ENCODE measurements at places on chromosomes 16 and 17.

GRCh38 chr17:33016920-33017319 lies 25.3 kb downstream of the SPACA3 start:
- DNase-seq, result no peak
- no peak overlapping the region for H3K4me3 ChIP-seq
- no peaks in the 10 kb centered on the region for H3K36me3 ChIP-seq
- H3K4me1 ChIP-seq, result no peaks in the 10 kb centered on the region
- peaks cover 42% of the 10 kb centered on the region for H3K27me3 ChIP-seq

GRCh38 chr17:13222975-13223374 lies 205.1 kb upstream of the ELAC2 start:
- no peak overlapping the region for H3K27ac ChIP-seq
- no peak overlapping the region for H3K4me3 ChIP-seq
- DNase-seq, result no peak
- peaks cover 20% of the 10 kb centered on the region for H3K27me3 ChIP-seq

DNA sequence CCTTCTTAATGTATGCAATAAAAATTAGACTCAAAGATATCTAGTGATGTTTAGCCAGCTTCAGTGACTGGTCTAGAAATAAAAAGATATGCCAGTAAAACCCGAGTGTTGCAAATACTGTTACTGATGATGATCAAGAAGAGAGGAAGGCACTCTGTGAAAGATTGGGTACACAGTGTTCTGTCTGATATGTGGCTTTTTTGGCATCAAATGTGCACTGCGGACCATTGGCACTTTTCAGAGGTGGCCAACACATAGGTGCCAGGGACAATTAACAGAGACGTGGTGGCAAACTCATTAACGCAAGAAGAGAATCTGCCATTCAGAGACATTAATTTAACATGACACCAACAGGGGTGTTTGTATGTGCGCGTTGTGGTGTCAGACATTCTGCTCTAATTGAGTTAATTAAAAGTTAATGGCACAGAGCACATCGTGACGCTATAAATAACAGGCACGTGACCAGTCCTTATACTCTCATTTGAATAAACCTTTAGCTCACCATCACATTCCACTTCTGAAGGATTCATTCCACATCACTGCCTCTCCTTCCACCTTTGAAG lies 549.3 kb upstream of the HSBP1 start:
- no peak for DNase-seq
- H3K27ac ChIP-seq, result no peak overlapping the region
- H3K27me3 ChIP-seq, result no peaks in the 10 kb centered on the region
- H3K4me3 ChIP-seq, result no peak overlapping the region
- no peaks in the 10 kb centered on the region for H3K4me1 ChIP-seq

- no peaks in the 10 kb centered on the region for H3K27me3 ChIP-seq
- DNase-seq, result peak; percentile 74
- peak within 1 kb of the TSS; percentile 74 for H3K27ac ChIP-seq
- H3K36me3 ChIP-seq, result peaks cover 1% of the 10 kb centered on the region
- peaks cover 26% of the 10 kb centered on the region for H3K4me1 ChIP-seq
These were observed at the start of gene ATMIN for GRCh38 chr16:81035398-81035974. ATMIN (plus strand) TSS chr16:81035842; CDS start chr16:81035871, 29 bp downstream.

DNA sequence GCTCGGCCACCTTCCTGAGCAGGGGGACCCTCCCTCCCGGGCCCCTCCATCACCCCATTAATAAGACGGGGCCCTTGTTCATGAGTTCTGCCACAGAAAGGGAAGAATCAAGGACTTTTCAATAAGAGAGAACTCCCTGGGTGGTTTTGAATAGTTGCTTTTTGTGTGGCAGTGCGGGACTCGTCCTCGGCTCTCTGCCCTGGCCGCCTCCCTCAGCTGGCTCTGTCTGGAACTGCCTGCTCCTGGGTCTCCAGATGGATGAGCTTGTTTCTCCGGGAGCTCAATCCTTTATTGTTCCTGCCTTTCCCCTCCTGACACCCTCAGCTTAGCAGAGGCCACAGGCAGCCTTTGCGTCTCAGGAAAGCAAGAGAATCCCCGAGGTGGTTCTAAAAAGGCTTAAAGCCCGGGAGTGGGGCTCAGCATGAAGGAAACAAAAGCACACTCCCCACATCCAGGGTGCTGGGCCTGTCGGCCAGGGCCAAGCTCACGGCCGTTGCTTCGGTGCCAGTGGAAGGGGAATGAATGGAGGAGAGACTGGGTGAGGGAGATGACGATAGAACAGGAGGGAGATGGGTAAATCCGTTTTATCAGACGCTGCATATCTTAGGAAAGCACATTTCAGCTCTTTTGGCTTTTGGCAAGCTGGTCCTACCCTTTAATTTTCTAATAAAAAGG lies 60.2 kb downstream of the RAI1 start:
- H3K27ac ChIP-seq, result peak overlapping the region; percentile 41
- peaks cover under 1% of the 10 kb centered on the region for H3K36me3 ChIP-seq
- H3K27me3 ChIP-seq, result no peaks in the 10 kb centered on the region
- H3K4me1 ChIP-seq, result peaks cover 16% of the 10 kb centered on the region
- no peak overlapping the region for H3K4me3 ChIP-seq

DNA sequence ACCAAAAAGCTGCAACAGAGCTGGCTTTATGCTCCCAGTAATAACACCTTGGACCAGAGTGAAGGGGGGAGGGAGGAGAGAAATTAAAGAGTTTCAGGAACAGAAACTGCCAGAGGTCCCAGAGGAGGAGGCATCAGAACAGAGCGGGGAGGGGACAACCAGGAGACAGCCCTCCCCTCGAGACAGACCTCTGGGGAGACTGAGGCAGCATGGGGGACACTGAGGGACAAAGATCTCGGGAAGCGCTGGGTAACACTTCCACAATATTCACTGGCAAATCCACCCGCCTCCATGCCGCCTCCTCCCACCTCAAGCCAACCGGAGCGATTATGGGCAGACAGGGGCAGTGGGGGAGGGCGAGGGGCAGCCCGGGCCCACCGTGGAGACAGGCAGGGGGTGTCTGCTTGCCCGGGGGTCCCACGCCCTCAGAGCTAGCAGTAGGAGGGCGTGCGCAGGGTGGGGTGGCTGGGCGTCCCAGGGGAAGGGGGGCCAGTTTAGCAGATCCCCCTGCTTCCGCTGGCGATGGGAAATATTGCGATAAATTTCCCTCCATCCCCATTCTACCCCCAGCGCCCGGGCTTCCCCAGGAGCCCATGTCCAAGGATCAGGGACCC lies 1.2 kb downstream of the PCGF2 start:
- H3K27ac ChIP-seq, result no peak overlapping the region
- H3K36me3 ChIP-seq, result peaks cover 19% of the 10 kb centered on the region

DNA sequence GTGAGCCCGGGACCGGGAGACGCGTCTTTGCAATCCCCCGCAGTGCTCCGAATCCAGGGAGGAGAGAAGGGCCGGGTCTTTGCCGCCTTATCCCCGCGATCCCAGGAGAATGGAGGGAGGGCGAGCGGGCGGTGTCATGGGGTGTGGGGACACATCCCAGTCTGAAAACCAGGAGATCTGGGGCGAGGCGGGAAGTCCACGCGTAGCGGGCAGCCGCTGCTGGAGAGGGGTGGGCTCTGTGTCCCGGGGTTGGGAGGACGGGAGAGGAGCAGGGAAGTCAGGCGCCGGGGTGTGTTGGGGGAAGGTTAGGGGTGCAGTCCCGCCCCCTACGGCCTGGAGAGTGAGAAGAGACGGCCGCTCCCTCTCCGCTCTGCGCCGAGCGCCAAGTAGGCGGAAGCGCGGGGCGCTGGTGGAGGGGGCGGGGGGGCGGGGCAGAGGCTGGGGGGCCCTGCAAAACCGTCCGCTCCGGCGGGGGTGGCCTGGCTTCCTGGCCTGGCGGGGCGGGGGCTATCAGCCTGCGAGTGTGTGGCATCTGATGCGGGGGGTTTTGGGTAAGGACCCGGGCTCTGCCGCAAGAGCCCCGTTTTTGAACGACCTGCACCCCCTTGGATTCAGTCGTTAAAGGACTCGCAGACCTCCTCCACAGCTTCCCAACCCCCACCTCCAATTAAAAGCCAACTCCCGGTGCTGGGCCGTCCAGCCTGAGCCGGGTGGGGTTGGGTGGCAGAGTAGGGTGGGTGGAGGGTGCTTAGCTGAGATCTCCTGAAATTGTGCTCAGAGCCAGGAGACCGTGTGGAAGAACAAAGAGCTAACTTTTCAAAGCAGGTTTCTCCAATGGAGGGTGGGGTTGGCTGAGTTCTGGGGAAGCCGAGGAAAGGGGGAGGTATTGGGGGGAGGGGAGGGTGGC lies 654 bp downstream of the LASP1 start:
- peak overlapping the region; percentile 100 for H3K4me3 ChIP-seq
- H3K36me3 ChIP-seq, result peaks cover 40% of the 10 kb centered on the region
- H3K4me1 ChIP-seq, result peaks cover 63% of the 10 kb centered on the region
- peak; percentile 45 for DNase-seq

- no peaks in the 10 kb centered on the region for H3K27me3 ChIP-seq
- DNase-seq, result no peak
- H3K4me3 ChIP-seq, result no peak overlapping the region
These were observed 35.7 kb downstream of the GSE1 start for GRCh38 chr16:85648805-85649204.

DNA sequence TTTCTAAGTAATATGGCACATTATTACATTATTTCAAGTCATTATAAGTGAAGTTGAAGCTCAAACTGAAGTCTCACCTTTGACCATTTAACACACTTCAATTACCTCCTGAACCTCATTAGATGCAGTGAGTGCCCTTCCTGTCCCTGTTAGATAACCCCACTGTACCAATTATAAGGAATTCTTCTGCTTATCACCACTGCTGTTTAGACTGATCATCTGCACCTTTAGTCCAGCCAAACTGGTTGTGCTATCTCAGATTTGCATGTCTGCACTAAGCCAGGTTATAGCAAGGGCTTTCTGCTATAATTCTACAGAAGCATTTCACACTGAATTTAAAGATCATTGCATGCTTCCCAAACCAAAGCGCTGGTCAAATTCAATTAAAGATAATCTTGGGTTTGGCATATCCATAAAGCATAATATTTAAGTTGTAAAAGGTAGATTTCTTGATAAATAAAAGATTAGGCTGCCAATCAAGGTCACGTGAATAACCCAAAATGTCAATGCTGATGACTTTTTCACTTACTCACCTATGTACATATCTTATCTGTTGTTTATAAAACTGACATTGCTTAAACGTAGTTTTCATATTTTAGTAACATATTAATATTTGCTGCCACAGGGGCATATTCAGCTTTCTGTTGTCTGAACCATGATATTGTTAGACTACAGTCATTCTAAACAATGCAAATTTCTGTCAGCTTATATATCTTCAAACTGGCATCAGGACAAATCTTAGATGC lies 11.9 kb downstream of the ITFG1 start:
- no peak for DNase-seq
- H3K27me3 ChIP-seq, result no peaks in the 10 kb centered on the region
- peaks cover 33% of the 10 kb centered on the region for H3K36me3 ChIP-seq
- H3K4me3 ChIP-seq, result no peak overlapping the region

DNA sequence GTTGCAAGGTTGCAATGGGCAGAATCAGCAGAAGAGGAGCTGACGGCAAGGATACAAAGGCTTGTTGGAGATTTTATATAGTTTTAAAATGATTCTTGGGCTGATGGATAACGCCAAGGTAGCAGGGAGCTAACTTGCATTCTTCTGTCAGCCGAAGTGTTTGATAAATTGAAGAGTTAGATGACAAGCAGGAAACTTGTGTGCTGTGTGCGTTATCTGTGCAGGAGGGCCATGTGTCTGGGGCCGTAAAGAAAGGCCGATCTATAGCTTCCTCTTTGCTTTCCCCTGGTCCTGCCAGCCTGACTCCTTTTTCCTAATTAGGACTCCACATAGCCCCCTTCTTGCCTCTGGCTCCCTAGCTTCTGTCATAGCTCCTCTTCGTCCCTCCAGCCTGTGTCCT lies 6.7 kb upstream of the WWOX start:
- no peak overlapping the region for H3K27ac ChIP-seq
- no peak for DNase-seq

GRCh38 chr16:73166441-73166851 lies 118.5 kb upstream of the ZFHX3 start:
- H3K27me3 ChIP-seq, result no peaks in the 10 kb centered on the region
- H3K27ac ChIP-seq, result no peak overlapping the region
- H3K4me1 ChIP-seq, result peaks cover 7% of the 10 kb centered on the region
- H3K4me3 ChIP-seq, result no peak overlapping the region

DNA sequence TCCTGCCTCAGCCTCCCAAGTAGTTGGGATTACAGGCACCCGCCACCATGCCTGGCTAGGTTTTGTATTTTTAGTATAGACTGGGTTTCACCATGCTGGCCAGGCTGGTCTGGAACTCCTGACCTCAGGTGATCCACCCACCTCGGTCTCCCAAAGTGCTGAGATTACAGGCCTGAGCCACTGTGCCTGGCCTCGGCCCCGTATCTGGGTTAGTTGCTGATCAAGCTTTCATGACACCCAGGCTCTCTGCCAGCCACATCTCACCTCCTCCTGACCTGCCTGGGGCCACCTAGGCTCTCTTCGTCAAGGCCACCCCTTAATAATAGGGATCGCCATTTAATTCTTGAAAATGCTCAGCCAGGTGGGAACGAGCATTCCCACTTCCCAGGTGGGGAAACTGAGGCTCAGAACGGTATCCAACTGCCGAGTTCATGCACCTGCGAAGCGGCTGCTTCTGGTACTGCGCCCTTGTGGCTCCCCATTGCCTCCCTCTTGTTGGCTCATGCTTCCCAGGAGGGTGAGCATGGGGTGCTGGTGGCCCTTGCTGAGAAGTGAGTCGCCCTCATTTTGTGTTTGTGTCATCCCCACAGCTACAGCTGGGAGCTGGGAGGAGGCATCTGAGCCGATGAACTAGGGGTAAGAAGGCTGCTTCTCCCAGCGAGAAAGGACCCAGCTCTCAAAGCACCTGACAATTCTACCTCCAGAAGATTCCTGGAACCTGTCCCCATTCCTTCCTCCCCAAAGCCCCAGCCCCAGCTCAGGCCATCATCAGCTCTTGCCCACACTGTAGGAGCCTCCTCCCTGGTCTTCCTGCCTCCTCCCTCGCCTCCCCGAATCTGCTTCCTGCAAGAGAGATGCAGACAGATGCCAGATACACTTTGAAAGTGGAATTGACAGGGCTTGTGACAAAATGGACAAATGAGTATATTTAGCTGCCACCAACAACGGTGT lies 17.3 kb upstream of the SNN start:
- no peak for DNase-seq
- no peaks in the 10 kb centered on the region for H3K36me3 ChIP-seq
- no peak overlapping the region for H3K4me3 ChIP-seq
- H3K27ac ChIP-seq, result no peak overlapping the region

- peaks cover 5% of the 10 kb centered on the region for H3K36me3 ChIP-seq
- no peaks in the 10 kb centered on the region for H3K27me3 ChIP-seq
- DNase-seq, result no peak
- no peak overlapping the region for H3K4me3 ChIP-seq
- H3K27ac ChIP-seq, result no peak overlapping the region
These were observed 8.7 kb upstream of the RNPS1 start for GRCh38 chr16:2276368-2277195.

DNA sequence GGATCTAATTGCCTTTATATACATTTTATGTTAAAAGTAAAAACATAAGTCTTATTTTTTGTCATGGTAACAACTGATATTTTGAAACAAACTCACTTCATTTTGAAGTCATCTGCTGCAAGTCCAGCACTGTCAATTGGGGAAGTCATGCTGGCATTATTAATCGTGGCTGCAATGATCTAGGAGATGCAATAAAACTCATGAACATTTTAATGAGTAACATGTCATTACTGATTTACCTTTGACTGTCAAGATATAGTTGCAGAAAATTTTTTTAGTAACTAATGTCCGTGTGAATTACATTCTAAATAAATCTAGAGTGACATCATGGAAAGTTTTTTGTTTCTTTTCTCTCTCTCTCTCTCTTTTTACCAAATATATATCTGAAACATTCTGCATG lies 17.3 kb upstream of the KRT24 start:
- DNase-seq, result no peak
- H3K4me1 ChIP-seq, result no peaks in the 10 kb centered on the region

GRCh38 chr16:85697431-85697830 lies 8.7 kb upstream of the GINS2 start:
- no peak overlapping the region for H3K4me3 ChIP-seq
- no peaks in the 10 kb centered on the region for H3K36me3 ChIP-seq
- no peak overlapping the region for H3K27ac ChIP-seq
- peaks cover 29% of the 10 kb centered on the region for H3K27me3 ChIP-seq
- DNase-seq, result no peak
